ENCODE measurements at places on chromosomes 3 and 15. TPM values are rescaled to one million over a fixed set of nuclear protein-coding genes. Genes with fewer than 3 reads are reported as not detected.

MAGEF1 gene
- total RNA-seq = 31.6 TPM

NOX5 gene
- total RNA-seq = 0.30 TPM

ZNF385D gene
- 0.42 TPM for total RNA-seq

SEMA3F gene
- total RNA-seq = 11.5 TPM

TUSC7 gene
- total RNA-seq = not detected

ROPN1 gene
- not detected for total RNA-seq

CHRNA5 gene
- total RNA-seq = 35.1 TPM

CD200R1 gene
- not detected for total RNA-seq

VEPH1 gene
- total RNA-seq = 0.37 TPM

PRICKLE2 gene
- total RNA-seq = 2.8 TPM

FOXB1 gene
- total RNA-seq = not detected

TCF12 gene
- total RNA-seq = 42.2 TPM

PRR20G gene
- 1.6 TPM for total RNA-seq

IL5RA gene
- not detected for total RNA-seq

SEC22C gene
- total RNA-seq = 35.2 TPM

SNTN gene
- not detected for total RNA-seq

SAMMSON gene
- total RNA-seq = not detected

DLL4 gene
- 1.8 TPM for total RNA-seq

ZMYND10 gene
- 1.1 TPM for total RNA-seq

GOLGA8Q gene
- 0.22 TPM for total RNA-seq

AGBL1 gene
- not detected for total RNA-seq

RPL39L gene
- total RNA-seq = 51.6 TPM

ITIH4 gene
- total RNA-seq = 0.63 TPM

Data from A549 treated with Mapracorat at 1 μM for 4 hours (cell line).